ENCODE measurements at places on chromosomes 6 and 20.

GRCh38 chr6:20367743-20368485 is 33.8 kb upstream of the E2F3 start:
- no peak for DNase-seq

- no peak for DNase-seq
Observed at GRCh38 chr6:1669996-1670395, 60.3 kb downstream of the FOXC1 start.

- DNase-seq = no peak
Observed at GRCh38 chr6:20708367-20709124, 174.3 kb downstream of the CDKAL1 start.

DNA sequence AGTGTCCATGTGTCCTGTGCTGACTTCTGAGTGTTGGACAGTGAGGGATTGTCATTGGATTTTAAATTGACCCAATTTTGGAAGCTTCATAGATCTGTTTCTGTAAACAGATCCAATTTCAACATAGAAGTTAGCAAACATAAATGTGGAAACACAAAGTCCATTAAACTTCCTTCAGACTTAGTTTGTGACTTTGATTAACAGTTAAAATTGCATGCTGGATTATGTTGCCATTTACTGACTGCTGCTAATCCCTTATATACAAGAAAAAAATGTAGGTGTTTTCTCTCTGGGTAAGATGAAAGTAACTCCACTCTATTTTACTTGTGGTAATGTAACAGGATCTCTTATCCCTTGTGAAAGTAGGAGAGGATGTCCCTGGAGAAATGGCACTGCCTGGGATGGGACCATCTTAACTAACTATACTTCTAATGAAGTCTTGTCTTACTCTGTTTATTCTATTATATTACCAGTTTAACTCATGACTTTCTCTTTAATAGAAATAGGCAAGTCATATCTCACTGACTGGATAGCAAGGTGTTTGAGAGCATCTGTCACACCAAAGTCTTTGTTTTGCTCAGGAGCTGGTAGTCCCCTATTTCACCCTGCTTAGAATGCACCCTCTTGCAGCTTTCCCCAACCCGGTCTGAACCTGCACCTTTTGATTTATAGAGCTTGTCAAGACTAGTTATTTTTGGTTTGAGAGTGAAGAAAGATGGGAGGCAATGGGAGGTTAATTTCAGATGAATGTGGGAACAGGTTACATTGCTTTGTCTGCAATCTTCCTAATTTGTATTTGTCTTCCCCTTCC is 7.2 kb downstream of the TPX2 start:
- DNase-seq = no peak

GRCh38 chr6:30690403-30691207 is at the start of gene NRM:
Gene NRM (minus strand): TSS chr6:30690984. CDS start chr6:30690974, 10 bp downstream.
- peak; percentile 90 for DNase-seq

GRCh38 chr6:104959026-104959858 is 2.3 kb downstream of the LIN28B start:
- no peak for DNase-seq

GRCh38 chr6:167426651-167427050 is 101.8 kb downstream of the TTLL2 start:
- peak; percentile 8 for DNase-seq

- DNase-seq = no peak
Observed at GRCh38 chr6:34339432-34339831, 53.0 kb downstream of the NUDT3 start.

DNA sequence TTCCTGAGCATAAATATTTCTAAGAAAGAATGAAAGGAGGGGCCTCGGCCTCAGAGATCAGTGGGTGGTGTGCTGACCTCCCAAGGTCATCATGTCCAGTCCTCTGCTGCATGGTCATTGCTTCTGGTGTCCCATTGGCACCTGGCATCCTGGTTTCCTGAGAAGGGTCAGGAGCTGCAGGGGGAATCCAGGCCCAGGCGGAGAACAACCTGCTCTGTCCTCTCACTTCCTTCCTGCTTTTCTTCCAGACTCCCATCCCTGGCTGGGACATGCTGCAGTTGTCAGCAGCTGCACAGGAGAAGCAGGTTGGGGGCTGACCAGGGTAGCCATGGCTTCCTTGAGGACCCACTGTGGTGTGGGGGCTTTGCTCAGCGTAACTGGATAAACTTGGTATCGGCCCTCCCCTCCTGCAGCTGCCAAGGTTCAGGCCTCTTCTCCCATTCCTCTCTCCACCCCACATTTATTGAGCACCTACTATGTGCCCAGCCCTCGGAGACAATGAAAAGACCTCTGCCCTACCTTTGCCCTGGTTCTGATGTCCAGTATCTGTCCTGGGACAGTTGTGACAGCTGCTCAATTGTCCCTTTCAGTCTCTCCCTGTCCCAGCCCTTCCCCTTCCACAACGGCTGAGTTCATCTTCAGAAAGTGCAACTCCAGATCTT is 155.2 kb downstream of the CEBPB start:
- no peak for DNase-seq

DNA sequence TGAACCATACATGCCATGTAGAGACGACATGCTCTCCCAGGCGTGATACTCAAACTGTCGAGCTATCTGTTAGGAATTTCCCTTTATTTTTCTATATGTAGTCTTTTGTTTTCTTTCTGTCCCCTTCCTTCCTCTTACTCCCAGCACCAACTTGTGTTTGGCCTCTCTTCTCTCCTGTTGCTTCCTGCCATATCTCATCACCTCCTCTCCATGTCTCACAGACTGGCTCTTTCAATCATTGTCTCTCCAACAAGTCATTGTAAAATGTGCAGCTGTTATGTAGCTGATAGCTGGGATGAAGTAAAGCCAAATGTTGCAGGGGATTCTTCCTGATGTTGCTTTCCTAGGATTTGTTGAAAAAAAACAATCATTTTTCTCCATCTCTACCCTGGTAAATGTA is 234.5 kb downstream of the TMEM242 start:
- DNase-seq = no peak

DNA sequence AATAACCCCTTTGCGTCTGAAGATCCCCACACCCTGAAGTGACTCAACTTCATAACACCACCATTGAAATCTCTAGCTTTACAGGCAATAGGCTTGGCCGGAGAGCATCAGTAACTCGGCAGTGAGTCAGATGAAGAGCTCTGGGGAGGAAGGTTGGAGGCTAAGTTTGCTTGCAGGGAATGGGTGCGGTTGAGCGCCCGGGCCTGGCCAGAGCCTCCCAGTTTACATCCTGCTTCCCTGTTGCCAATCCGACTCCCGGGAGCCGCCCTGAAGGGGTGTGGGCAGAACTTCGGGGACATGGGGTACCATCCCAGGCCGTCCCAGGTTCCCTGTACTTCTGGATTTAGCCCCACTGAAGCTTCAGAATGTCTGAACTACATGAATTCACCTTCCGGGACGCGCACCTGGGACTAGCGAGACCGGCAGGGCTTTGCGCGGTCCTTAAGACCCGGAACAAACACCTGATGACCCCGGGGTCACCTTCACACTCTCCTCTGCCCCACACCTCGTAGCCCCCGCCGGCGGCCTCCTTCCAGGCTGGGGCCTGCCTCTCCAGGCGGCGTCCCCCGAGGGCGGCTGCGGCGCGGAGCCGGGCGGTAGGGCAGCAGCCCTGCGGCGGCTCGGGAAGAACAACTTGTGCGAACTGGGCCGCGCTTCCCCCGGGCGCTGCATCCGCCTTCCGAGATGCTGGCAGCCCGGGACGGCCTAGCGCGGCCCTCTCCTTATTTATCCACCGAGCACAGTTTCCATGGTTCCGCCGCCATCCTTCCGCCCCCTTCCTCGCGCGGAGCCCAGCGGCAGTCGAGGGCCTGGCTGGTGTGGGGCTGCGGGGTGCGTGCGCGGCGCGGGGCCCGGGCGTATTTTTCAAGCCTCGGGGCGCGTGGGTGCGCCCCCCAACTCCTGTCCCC is 56.6 kb upstream of the RREB1 start:
- peak; percentile 75 for DNase-seq

GRCh38 chr6:45175272-45175671 is 152.9 kb upstream of the RUNX2 start:
- DNase-seq = no peak

DNA sequence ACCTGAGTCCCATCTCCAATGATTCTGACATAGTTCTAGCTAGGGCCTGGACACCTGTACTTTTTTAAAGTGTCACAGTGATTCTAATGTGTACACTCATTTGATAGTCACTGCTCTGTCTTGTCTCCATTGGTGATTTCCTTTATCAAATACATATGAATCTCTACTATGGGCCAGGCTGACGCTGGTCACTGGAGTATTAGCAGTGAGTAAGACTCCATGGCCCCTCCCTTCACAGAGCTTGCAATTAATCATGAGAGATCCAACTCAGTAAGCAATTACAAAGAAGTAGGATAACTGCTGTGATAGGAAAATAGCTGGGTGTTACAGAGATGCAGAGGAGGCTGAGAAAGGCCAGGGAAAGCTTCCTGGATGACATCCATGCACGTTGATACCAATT is 19.3 kb upstream of the SASH1 start:
- DNase-seq = no peak

- DNase-seq = no peak
Observed at GRCh38 chr6:149651056-149651455, 2.5 kb upstream of the KATNA1 start.

DNA sequence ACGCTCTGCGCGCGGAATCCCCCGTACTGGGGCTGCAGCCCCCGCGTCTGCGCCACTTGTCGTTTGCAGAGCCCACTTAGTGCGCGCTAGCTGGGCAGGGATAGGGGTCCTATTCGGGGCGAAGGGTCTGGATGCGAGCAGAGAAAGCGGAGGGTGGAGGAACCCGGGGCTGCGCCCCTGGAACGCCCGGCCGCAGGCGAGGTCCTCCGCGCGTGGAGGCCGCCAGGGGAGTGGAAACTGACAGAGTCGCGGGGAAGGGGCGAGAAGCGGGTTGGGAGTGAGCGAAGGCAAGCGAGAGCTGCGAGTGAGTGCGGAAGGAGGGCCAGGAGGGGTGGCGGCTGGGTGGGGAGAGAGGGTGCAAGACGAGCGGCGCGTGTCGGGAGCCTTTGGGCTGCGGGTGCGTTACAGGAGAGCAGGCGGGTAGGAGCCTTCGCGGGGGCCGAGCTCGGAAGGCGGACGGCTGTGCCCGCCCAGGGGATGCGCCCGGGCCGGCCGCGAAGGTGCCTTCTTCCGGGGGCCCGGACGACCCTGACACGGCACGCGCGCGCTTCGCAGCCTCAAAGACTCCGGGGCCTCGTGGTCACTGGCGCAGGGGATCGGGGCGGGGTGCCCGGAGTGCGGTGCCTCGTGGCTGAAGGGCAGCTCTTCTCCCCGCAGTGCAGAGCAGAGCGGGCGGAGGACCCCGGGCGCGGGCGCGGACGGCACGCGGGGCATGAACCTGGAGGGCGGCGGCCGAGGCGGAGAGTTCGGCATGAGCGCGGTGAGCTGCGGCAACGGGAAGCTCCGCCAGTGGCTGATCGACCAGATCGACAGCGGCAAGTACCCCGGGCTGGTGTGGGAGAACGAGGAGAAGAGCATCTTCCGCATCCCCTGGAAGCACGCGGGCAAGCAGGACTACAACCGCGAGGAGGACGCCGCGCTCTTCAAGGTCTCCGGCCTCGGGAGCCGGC is 1.2 kb downstream of the IRF4 start:
- DNase-seq = peak; percentile 57

DNA sequence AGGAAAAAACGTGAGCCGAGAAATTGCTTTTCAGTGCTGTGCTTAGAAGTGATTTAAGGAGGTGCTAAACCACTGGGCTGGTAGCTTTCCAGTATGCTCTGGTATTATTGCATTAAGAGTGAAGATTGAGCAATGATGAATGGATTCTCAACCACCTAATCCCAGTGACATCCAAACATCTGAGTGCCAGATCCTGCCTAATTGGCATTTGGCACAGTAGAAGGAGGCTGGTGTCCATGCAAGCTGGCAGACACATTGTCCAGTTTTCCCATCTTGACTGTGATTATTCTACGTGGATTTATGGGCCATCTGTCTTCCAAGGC is 398.0 kb upstream of the PLCB4 start:
- no peak for DNase-seq
